Right atrium auricular region (tissue), 2 donors: ENCODE measurements at places on chromosomes 2 and 18.
A peak's percentile ranks its signal among the peaks of the same experiment; 100 is the strongest.

GRCh38 chr2:119422360-119423107 is 9.1 kb upstream of the TMEM37 start:
- no peak for DNase-seq

GRCh38 chr2:231713730-231714638 is 5.7 kb downstream of the PTMA start:
- peak; percentile 93 for DNase-seq

GRCh38 chr2:204090021-204090420 is 153.5 kb downstream of the ICOS start:
- DNase-seq, result no peak

DNA sequence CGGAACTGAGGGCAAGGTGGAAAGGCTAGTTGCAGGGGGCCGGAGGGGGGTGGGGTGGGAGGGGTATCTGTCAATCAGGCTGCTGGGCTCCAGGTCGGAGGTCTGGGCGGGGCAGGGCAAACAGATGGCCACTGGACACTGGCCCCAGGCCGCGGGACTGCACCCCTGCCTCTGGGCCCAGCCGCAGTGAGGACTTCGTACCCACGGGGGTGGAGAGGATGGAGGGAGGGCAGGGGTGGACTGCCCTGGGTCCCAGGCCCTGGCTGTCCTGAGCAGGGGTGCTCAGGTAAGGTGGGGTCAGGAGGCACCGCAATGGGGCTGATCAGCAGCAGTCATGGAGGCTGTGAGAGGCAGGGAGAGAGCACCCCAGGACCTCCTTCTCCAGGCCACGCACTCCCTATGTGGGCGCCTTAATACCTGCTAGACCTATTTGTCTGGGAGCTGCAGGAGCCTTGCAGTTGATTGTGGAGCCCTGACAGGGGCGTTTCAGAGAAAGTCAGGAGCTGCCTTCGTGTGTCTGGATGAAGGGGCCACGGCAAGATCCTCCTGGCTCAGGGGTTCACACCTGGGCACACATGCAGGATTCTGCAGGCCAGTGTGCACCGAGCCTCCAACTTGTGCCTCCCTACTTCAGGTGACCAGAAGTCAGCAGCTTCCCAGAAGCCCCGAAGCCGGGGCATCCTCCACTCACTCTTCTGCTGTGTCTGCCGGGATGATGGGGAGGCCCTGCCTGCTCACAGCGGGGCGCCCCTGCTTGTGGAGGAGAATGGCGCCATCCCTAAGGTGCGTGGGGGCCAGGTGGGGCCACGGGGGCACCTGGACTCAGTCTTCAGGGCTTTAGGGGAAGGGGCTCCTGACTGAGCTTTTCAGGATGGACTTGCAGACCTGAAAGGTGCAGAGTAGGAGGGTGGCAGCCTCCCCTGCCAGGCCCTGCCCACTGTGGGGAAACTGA is 1.5 kb downstream of the CTDSP1 start:
- no peak for DNase-seq

DNA sequence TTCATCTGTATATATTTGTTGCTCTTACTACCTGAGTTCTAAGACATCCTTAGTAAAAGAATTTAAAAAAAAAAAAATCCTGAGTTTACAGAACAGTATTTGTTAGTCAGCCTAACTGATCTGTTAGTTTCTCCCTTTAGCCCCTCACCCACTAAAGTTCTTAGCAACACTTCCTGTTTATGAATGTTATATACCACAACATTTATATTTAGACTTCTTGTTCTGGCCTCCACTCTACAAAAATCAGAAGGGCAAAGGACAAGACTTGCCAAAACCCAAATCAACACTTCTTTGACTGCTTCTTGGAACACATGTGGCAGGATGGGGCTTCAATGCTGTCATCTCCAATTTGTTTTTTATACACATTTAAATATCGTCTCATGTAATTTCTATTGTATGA is 71.1 kb downstream of the MGAT5 start:
- DNase-seq, result no peak

GRCh38 chr2:70367722-70368323 is 66.0 kb upstream of the FAM136A start:
- DNase-seq, result no peak

DNA sequence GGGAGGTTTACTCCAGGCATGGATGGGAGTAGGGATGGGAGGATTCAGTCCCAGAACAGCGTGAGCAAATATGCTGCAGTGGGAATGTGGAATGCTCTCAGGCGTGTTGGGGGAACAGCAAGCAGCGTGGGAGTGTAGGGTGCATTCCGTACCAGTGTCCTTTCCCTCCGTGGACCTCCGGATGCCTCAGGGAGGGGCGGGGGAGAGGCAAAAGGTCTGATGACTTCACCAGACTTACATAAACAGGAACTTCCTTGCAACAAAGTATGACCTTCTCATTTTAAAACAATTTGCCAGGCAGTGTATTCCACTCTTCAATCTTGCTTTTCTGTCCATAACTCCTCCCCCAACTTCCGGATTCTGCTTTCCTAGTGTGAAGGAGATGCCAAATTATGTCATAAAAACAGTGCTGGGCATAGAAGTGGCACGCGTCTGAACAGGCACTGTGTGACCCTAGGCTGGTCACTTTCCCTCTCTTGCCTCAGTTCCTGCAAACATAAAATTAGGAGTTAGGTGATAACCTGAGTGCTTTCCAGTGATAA is 36.9 kb downstream of the RPL37A start:
- DNase-seq, result peak; percentile 76

DNA sequence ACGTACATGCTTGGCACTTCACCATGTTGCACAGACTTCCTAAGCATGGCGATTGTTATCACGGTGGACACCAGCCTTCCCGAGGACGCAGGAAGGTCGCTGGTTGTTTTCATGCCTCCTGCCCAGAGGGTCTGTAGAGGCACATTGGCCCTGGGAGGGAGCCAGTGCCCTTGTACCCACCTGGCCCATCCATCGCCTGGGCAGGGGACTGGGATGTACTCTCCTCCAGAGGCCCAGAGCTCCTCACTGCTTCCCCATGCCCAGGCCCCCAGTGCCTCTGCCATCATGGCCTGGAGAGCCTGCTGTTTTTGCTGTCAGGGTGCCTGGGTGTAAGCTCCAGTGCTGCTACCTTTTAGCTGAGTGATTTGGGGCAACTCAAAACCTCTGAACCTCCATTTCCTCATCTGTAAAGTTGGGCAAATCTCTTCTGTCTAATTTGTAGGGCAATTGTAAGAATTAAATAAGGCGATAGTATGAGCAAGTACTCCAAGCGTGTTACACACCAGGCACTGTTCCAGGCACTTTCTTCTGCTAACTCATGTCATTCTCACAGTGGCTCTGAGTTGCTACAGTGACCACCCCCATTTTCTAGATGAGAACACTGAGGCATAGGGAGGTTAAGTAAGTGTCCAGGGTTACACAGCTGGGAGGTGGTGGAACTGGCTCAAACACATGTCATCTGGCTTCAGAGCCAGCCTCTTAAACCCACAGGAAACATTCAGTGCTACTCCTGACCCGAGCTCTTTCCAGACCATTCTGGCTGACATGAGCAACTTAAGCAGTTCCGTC is 45.3 kb downstream of the GREB1 start:
- DNase-seq, result no peak

DNA sequence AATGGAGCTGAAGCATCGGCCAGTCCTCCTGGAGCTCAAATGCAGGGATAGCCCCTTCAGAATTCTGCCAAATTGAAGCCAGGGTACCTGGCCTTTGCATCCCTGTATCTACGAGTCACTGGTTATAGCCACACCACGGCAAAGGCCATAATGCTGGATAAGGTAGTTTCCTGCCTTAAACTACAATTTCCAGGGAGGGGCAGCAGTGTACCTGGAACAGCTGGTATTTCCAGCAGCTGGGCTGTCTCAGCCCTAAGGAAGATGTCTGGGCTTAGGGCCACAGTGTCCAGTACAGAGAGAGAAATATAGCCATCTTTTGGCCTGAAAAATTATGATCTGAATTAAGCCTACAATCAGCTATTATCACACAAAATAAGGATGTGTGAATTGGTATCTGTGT is 180.3 kb downstream of the GCA start:
- DNase-seq, result no peak

DNA sequence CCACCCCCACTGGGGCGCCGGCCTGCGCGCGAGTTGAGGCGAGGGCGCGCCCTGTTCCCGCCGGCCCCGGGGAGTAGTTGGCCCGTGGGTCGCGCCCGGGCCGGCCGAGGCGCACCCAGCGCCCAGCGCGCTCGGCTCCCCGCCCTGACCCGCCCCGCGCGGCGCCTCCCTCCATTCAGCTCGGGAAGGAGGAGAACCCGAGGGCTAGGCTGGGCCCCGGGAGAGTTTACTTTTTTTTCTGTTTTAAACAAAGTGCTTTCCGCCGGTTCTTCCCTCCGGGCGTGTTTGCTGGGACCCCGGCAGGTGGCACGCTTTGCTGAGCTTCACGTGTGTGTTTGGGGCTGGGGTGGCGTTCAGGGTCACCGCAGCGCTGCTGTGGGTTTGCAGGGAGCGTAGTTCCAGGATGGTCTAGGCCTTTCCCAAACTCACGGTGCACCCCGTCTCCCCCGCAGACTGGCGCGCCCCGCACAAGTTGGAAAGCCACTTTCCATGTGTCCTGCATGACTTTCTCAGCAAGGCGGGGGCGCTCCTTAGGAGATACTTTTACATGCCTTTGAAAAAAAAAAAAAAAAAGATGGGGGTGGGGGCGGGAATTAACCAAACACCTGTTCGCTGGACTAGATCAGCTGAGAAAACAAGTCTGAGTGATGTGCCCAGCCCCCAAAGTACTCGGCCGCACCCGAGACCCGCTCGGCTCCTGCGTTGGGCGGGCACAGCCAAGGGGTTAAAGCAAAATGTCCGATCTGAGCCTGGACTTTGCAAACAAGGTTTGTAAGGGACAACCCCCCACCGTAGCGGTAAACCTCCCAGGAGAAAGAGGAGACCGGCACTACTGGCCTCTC is 825 bp downstream of the ITGA6 start:
- DNase-seq, result no peak

DNA sequence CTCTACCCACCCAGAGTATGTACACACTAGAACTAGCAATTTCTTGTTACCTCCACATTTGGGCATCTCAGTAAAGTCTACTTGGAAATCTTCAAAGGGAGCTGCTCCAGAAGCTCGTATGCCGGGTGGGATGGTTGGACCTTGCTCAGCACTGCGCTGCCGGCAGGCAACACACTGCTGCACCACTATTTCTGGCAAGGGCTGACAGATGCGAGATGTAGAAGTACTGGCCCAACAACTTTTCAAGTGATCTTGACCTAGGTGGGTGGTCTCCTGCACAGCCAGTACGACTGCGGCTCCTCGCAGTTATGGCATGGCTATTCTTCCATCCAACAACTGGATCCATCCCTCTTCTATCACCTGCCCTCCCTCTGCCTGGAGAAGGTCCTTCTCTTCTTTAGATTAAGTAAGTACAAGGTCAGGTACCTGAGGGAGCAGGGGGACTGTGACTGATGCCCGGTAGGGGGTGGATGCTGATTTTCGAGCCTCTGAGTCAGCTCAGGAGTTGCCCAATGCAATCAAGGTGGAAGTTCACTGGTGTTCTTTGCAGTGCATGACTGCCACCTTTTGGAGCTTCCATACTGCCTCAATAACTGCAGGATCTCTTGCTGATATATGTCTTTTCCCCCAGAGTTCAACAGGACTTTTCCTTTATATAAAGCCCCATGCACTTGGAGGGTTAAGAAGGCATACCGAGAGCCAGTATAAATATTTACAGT is 100.4 kb upstream of the SLC1A4 start:
- no peak for DNase-seq

DNA sequence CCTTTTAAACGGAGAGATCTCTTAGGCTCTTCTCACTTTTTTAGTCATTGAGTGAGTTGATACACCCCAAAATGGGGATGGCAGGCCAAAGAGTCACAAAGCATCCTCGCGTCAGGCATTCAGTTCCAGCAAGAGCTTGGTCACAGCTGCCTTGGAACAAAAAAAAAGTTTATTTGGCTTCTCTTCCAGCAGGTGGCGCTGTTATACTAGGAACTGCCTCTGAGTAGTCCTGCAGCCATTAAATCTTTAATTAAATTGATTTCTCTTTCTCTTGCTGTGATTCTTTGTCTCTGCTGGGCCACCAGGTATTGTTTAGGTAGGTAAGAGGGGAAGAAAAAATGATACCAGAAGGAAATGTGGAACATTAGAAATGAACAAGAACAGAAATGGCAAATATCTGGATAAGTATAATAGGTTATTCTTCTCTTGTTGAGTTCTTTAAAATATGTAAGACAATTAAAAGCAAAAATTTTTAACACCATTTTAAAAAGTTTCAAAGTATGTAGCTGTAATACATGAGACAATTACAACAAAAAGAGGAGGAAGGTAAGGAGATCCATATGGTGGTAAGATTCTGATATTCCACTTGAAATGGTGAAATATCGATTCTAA is 175.1 kb downstream of the GALNT1 start:
- DNase-seq, result no peak

GRCh38 chr2:13522917-13523821 is 806.4 kb downstream of the TRIB2 start:
- no peak for DNase-seq

GRCh38 chr2:191899410-191899809 is 52.5 kb upstream of the CAVIN2 start:
- no peak for DNase-seq

DNA sequence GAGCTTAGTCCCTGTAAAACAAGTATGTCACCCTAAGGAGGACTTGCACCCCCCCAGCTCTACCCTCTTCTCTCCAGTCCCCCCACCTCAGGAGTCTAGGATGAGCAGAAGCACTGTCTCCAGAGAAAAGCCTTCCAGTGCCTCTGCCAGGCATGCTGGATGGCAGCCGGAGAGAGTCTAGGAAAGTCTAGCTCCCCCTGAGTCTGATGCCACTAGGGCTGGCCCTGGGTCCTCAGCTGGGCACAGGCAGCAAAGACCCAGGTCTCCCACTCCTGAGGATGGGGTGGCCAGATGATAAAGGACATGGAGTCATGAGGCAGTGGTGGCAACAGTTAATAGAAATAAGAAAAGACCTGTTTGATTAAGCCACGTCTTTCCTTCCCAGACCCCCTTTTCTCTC is 225.6 kb downstream of the CYP26B1 start:
- DNase-seq, result no peak

DNA sequence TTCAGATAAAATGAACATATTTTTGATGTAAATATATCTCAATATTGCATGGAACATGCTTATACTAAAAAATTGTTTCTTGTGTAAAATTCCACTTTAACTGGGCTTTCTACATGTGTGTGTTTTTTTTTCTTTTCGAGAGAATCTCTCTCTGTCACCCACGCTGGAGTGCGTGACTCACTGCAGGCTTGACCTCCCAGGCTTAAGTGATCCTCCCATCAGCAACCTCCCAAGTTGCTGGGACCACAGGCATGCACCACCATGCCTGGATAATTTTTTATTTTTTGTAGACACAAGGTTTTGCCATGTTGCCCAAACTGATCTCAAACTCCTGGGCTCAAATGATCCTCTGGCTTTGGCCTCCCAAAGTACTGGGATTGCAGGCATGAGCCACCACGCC is 254.6 kb downstream of the LOXHD1 start:
- DNase-seq, result no peak

- no peak for DNase-seq
These were observed 93.2 kb downstream of the MC4R start for GRCh38 chr18:60279391-60279790.

GRCh38 chr2:140442319-140442718 is 1662.1 kb upstream of the NXPH2 start:
- no peak for DNase-seq

DNA sequence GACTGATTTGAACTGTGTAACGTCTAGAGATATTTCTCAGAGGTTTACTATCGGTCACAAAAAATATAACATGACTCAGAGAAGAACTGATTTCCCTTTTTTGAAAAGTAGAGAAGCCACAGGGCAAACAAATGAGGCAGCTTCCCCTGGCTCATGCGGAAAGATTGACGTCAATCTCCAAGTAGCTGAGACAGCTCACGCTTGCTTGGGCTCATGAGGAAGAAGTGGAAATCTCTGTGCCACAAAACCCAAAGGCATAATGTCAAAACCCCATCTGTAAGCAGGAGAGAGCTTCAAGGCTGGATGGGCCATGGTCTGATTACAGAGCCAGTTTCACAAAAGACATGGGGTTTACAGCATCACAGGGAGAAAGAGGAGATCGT is 188.1 kb downstream of the ARL4C start:
- peak; percentile 66 for DNase-seq
